NCI-H1105 (cell line): ENCODE measurements at places on chromosomes 5 and 9.

- DNase-seq: no peak
Measured at GRCh38 chr9:89386206-89386605, 67.9 kb downstream of the SECISBP2 start.

DNA sequence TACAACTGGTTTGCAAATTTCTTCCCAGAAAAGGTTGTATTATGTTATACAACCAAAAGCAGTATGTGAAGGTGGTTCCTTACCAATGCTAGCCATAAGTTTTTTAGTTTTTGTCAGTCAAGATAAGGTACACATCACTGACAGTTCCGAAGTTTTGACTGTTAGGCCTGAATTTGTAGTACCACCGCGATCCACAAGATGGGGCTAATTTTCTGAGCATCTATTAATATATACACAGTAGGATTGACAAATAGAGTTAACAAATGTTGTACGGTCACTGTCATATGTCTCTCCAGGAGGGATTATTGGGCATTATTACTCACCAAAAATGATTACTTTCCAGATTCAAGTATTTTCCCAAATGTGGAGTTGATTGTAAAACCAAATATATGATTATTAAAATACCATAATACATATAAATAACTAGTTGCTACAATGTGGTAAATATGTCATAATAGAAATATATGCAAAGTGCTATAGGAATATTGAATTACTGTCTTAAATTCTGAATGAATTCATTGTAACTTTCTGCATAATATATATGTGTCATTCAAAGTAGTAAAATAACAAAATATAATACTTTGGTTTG lies 28.4 kb upstream of the LRRC19 start:
- peak; percentile 44 for DNase-seq

DNA sequence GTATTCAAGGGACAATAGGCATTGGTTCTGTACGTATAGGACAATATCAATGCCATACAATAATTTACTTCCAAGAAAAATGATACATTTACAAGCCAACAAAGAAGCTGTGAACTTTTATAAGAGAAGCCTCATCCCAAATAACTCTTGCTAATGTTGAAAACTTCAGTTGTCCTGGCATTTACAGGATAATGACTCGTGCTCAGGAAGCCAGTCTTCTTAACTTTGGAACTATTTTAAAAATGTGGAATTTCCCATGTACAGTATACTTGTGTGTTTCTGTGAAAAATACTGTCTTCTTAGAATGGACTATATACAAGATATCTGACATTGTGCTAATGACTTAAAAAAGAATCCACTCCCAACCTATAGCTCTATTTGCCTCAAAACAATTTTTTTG lies 1479.3 kb upstream of the CDH9 start:
- DNase-seq: no peak

DNA sequence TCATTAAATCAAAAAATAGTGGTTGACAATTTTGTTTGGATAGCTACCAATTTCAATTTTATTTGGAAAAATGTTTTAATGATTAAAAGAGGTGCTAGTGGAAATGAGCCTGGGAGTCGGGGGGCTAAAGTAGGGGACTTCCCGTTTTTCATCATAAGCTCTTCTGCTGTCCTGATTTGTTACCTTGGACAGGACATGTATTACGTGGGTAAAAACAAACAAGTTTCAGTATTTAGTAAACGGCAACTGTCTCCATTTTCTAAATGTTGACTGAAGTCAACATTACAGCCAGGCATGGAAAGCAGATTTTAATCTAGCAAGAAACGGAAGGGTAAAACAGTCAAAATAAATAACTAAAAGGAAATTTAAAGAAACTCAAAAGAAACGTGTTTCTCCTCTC lies 212.3 kb upstream of the GRAMD2B start:
- no peak for DNase-seq

DNA sequence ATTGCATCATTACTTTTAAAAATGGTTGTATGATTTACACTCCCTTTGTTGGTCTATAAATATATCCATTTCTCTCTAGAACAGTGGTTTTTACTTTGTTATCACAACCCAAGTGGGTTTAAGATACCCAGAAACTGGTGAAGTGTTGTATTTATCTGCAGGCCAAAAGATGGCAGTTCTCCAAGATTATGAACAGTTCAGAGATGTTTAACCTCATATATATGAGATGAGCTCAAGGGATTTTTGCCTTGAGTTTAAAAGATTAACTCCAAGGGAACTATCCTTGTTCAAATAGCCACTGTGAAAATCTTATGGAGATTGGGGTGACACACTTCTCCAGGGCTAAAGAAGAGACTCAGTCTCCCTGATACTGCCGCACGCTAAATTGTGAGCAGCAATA lies 572.6 kb downstream of the TLE4 start:
- DNase-seq: no peak

DNA sequence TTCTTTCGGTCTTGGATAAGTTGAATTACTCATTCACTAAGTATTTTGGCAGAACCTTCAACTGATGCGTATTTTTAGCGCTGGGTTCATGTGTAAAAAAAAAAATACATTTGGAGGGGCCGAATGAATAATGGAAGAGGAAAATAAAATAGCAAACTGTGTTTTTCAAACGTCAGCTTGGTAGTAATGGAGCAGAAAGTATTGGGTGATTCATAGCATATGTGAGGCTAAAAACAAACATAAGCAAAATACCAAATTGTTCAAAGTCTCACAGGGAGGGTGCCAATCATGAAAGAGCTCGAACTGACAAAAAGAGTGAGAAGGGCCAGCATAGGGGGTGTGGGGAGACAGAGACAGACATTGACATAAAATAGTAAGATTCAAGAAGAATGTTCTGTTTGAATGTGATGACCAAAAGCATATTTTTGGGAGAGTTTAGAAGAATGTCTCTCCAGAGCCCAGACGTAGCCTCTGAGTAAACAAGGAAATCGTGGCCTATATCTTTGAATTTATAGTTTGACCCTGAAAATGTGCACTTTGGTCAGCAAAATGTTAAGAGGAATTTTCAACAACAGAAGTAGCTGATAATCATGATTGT lies 174.9 kb upstream of the HMHB1 start:
- DNase-seq: no peak

DNA sequence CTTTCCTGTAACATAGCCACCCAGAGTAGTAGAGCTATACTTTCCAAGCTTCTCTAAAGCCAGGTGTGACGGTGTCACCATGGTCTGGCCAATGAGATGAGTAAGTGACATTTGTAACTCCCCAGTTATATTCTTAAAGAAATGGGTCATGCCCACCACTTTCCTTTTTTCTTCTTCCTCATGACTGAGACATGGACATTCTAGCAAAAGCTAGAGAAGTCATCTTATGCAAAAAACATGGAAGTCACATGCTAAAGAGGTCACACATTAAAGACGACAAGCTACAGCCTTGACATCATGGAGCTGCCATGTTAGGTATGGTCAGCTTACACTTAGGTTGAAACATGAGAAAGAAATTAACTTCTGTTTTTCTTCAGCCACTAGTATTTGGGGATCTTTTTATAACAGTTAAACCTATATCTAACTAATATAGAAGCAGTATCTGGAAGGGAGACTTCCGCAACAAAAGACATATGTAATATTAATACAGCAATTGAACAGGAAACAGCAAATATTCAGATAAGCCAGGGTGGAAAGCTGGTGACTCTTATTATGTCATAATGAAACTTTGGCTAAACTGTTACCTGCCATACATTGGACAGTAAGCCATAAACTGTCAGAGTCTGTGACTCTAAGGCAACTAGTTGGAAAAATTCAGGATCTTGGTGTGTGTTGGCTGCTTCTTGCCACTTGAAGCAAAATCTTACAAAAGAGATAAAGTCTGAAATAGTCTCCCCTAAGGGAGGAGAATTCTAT lies 54.7 kb upstream of the SNX2 start:
- DNase-seq: no peak

DNA sequence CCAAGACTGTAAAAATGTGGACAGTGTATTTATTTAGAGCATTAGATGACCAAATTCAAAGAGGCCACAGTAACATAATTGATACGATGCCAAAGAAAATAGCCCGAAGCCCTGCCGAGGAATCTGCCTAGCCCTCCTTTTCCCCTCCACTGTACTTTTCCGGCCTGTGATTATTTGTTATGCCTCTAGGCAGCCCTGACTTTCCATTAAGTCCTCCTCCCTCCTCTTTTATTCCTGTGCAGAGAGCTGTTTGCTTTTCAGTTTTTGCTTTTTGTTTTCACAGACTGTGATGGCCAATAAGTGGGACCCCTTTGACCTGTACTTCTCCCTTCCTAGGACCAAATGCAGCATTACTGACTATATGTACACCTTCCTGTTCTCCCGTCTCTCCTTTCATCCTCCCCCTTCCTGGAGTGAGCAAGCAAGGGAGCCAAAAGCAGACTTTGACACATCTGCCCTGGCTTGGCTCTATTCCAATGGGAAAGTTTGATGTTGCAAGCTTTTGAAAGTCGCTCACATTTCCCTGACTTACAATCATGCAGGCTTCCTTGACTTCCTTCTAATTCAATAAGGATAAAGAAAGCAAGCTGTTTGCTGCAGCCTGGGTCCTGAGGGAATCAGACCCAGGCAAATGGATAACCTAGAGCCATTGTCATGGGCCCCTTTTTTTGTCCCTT lies 76.1 kb downstream of the NREP start:
- DNase-seq: peak; percentile 22

DNA sequence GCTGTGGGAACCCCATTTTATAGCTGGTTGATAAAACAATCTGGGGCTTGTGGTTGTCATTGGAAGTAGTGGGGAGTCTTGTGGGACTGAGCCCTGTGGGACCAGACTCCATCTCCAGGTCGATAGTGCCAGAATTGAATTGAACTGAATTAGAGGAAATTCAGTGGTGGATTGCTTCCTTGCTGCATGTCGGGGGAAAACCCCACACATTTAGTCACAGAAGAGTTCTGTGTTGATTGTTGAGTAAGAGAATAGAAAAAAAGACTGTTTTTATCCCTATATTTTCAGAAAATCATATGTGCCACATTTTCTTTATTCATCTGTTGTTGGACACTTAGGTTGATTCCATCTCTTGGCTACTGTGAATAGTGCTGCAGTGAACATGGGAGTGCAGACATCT lies 209.7 kb downstream of the ARHGEF28 start:
- no peak for DNase-seq

DNA sequence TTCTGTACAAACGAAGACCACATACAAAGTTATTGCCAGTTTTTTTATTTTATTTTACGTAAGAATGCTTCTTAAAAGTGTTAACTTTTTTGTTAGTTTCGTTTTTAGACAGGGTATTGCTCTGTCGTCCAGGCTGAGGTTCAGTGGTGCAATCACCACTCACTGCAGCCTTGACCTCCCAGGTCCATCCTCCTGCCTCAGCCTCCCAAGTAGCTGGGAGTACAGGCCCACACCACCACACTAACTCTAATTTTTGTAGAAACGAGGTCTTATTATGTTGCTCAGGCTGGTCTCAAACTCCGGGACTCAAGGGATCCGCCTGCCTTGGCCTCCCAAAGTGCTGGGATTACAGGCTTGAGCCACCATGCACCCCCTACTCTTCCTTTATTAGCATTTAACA lies 2.3 kb upstream of the DNAJA1 start:
- DNase-seq: no peak

DNA sequence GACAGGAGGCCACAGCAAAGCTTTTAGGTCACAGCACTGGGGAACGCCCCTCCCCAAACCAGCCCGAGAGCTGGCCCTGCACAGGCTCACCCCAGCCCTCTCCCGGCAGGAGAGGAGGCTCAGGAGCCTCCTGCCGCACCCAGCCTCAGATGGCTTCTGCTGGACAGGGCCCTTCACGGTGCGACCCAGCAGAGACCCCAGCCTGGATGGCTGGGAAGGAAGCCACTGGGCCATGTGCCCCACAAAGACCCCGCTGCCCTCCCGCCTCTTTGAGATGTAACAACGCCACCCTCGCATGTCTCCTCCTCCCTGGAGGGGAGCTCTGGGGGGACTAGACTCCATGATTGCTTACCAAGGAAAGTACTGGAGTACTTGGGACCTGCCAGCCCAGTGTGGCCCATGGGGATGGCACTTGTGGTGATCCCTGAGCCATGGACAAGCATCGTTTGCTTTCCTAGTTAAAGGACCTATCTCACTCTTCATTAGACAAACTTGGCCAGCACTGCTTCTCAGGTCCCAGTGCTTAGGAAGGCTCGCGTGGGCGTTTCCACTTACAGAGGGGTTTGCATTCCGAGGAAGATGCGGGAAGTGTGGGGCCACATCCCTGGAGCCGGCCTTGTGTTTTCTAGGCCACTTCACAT lies 9.0 kb downstream of the MYMK start:
- no peak for DNase-seq

- no peak for DNase-seq
Measured at GRCh38 chr9:104805441-104805840, 41.5 kb downstream of the NIPSNAP3B start.

DNA sequence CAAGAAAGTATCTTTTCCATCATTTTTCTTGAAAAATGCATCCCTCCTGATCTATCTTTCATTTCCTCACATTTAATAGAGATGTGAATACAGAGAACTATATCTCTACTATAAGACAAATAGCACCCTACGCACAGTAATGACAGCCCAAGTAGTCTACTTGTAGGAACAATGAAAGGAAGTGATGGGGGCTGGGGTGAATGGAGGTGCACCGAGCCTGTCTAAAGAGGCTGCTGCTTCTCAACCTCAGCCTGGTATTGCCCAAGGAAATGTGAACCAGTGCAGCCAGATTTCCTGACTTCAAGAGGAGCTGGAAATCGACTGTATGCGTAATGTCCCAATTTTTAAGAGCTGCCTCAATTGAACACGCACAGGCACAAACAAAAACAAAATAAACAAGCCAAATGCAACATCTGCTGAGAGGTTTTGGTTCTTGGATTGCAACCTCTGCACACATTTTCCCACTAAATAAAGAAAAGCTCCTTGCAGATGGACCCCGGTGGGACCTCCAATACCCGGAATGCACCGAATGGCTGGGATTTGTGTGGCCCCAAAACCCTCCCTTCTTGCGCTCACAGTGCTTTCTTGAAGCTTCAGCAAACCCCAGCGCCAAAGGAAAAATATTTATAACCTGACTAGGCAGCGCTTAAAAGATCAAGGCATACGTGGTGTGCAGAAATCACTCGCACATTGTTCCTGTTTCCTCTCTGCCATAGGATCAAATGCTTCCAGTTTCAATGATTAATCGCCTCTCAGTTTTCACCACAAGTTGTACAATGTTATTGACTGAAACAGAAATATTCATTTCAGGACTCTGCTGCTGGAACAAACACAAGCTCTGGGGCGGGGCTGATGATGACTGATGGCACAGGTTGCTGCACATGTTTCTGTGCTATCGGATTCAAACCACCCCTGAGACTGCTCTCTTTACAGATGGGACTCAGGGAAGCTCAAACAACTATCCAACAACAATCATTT lies 68.3 kb downstream of the KCNIP1 start:
- no peak for DNase-seq

GRCh38 chr9:14935964-14936363 lies 25.7 kb upstream of the FREM1 start:
- peak; percentile 36 for DNase-seq

DNA sequence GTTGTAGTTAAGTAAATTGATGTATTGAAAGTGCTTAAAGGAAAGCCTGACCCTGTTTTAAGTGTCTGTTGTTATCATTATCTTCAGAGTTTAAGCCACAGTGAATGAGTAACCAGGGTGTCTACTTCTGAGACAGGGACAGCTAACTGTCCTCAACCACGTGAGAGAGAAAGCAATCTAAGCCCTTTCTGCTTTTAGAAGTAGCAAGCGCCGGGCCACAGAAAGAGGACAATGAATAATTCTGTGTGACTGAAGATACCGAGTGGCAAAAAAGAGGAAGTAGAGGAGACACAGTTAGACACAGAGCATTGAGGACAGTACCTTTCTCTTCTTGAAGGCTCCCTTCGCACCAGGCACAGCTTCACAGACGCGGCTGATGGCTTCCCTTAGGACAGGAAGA lies 86.3 kb downstream of the S1PR3 start:
- no peak for DNase-seq
